Hematopoietic multipotent progenitor cell treated with erythropoietin and hydrocortisone succinate and interleukin-3 and kit ligand, for 4 days (in vitro differentiated cells): ENCODE measurements at places on chromosomes 7 and 10.

- peak; percentile 95 for DNase-seq
Observed at GRCh38 chr10:73529089-73529832, 33.4 kb upstream of the PPP3CB start.

- DNase-seq, result no peak
Observed at GRCh38 chr7:51278797-51279196, 37.8 kb downstream of the COBL start.

DNA sequence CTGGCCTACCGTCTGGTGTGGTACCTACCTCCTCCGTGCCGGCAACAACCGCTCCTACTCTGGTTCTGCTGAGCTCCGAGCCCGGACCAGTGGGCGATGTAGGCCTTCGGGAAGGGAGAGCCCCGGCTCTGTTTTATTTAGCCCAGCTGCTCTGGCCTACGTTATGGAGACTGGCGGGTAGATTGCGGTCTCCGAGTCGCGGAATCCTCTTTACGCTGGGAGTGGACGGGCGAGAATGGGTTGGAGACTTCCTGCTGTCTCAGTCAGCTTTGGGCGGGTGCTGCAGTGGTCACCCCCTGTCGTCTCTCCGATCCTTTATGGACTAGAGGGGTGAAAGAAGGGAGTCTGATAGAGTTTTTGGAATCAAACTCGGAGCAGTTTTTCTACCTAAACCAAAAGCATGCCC is 406 bp downstream of the CBLL1 start:
- no peak for DNase-seq

DNA sequence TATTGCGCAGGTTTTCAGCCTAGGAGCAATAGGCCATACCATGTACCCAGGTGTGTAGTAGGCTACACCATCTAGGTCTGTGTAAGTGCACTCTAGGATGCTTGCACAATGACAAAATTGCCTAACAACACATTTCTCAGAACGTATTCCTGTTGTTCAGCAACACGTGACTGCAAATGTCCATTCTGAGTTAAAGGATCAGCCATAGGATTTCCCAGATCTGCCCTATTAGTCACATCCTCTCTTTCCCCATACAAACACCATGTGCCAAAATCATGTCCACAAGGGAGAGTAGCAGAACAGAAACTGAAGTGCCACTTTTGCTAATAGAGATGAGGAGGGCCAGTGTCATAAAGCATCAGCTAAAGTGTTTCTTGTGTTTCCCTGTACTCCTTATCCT is 42.6 kb upstream of the AMPH start:
- no peak for DNase-seq

GRCh38 chr10:119209736-119210355 is 2.5 kb downstream of the GRK5 start:
- no peak for DNase-seq

GRCh38 chr7:155274633-155275355 is 22.9 kb upstream of the INSIG1 start:
- DNase-seq, result no peak

DNA sequence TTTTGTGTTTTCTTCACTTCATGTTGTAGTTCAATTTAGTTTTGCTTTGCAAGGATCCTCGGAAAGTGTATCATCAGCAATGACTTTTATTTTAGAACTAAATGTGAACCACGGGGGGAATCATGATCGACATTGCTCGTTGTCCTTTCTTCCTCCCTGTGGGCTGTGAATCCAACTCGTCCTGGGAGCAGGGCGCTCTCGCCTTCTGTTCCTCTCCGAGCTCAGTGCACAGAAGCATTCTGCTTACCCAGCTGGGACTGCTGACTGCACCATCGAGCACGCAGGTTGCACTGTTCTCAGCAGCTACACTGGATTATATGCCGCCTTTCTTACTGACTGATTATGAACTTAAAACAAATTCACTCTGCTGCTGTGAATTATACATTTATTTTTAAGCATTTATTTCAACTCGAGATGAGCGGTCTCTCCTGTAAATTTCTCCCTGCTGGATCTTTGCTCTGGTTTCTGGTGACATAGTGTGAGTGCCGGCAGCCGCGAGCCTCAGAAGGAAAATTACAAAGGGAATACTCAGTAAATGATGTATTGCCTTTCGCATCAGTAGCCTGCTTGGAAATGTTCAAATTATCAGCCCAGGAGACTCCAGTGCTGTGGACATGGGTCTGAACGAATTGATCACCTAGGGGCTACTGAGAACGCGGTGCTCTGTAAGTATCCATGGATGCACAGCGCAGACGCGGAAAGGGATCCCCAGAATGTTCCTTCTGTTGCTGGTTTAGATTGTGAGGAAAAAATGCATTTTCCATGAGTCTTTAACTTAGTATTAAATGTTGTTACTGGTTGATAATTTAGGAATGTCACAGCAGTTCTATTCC is 92.6 kb downstream of the PTPRE start:
- DNase-seq, result no peak

DNA sequence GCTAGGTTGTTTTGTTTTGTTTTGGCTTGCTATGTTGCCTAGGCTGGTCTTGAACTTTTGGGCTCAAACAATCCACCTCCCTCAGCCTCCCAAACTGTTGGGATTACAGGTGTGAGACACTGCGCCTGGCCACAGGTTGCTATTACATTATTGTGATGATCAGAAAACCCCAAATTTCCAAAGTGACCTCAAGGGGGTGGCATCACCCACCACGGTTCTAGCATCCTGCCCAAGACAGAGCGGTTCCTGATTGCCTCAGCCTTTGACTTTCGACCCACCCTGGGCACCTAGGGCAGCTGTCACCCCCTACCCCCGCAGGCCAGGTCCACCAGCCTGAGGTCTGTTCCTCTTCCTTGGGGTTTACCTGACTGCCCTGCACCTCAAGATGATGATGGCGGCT is 28.4 kb downstream of the SBDS start:
- DNase-seq, result no peak

DNA sequence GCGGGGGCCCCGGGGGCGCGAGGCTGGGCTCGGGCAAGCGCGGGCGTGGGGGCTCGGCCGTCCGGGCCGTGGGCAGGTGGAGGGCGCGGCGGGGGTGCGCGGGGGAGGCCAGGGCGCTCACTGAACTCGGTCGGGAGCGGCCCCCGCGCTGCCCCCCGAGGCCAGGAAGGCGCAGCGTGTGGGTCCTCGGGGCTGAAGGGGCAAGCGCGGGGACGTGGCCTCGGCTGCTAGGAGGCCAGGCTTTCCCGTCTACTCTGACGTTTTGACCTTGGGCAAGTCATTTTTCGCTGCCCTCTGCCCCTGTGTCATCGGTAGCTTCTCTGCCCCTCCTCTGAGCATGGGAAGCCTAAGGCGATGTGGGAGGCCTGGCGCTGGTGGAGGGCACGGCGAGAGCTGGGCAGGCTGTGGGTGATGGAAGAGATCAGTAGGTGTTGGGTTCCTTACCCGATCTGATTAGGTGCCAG is 441 bp downstream of the FBH1 start:
- DNase-seq, result peak; percentile 60

DNA sequence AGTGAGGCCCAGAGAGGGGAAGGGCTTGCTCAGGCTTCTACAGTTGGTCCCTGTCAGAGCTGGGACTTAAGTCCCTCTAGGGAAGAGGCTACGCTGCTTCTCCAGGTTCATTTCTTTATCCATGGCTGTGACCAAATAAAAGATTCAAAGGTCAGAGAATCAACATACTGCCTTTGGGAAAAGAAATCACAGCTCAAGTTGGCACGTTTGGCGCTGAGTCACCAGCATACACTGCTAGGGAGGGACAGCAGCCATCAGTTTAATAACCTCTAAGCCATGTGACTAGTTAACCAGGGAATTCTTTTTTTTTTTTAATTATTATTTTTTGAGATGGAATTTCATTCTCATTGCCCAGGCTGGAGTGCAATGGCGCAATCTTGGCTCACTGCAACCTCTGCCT is 28.4 kb upstream of the CRHR2 start:
- DNase-seq, result no peak

GRCh38 chr7:41203542-41203941 is 499.3 kb downstream of the INHBA start:
- no peak for DNase-seq

GRCh38 chr7:108973075-108973474 is 403.4 kb downstream of the DNAJB9 start:
- no peak for DNase-seq

DNA sequence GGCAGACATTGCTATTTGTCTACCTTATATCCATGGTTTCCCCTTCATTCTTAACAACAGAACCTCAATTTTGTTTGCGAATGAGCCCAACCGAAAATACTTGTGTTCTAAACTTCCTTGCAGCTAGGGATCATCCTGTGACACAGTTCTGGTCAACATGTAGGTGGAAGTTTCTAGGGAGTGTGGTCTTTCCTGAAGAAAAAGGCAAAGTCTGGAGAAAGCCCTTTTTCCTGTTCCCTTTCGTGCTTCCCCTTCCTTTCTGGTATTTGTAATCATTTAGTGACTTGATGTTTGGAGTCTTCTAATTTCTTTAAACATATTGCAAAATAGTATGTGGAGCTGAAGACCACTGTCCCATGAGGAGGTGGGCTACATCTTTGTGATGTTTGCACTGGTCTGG is 2.9 kb upstream of the IFRD1 start:
- no peak for DNase-seq
